ENCODE measurements at places on chromosomes 7 and 10.

GRCh38 chr7:144835155-144835611 is 670 bp downstream of the TPK1 start:
- DNase-seq, result peak; percentile 60

DNA sequence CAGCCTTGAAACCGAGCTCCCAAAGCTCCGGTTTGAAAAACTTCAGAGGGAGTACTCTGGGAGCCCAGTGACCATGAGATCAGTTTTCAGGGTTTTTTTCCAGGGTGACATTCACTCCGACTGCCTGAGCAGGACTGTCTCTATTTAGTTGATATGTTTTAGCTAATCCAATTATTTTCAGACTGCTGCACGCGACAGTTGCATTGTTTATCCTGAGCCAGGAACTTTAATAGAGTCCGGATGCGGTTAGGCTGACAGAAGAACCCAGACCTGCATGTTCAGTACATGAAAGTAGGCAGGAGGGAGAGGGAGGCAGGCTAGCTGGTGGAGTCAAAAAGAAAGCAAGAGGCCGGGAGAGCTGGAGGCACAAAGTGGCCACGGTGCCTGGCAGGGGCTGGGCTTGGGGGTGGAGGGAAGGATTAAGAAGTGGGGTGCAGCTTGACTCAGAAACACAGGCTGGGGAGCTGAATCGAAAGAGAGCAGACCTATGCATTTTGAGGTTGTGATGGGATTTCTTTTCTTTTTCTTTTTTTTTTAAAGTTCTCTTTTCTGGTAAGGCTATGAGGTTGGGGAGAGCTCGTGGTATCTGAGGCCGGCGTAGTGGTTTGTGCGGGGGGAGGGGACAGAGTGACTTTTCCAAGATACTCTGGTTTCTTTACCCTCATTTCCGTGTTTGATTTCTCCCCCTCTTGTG is 5.7 kb downstream of the GATA3 start:
- DNase-seq, result no peak

DNA sequence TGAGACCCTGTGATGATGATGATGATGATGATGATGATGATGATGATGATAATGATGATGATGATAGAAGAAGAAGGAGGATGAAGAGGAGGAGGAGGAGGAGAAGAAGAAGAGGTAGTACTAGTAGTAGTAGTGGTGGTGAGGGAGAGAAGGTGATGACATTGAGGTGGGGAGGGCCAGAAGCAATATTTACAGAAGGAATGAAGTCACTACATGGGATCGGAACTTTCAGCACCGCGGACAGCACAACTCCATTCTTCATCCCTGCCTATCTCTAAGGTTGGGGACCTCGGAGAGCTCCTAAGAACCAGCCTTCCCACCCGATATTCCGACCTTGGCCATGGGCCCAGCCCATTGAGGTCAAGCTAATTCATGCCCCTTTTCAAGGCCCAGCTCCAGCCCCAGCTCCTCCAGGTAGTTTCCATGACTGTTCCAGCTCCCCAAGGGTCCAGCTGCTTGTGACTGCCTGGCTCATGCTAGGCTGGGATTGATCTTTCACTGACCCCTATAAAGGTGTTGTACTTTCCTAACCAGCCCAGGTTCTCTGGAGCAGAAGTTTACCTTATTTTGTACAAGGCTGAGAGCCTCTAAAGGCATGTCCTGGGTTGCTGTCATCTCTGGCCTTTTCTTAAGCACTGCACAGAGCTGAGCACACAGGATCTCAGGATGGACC is 10.3 kb downstream of the CRHR2 start:
- peak; percentile 62 for DNase-seq

DNA sequence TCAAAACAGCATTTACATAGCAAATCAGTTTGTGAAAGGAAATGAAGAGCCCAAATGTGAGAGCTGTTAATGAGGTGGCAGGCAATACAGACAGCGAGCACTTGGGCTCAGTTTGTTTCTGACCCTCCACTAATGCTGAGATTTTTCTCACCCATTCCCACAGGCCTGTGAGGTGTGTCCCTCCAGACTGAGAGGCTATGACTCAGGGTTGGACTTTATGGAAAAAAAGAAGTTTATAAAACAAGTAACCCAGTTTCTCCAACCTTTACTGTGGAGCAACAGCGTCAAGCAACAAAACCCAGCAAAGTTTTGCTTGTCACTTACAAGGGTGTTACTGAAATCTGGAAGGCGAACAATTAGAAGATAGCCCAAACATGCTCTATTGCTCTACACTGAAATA is 4.9 kb upstream of the FEZF1 start:
- DNase-seq, result no peak

DNA sequence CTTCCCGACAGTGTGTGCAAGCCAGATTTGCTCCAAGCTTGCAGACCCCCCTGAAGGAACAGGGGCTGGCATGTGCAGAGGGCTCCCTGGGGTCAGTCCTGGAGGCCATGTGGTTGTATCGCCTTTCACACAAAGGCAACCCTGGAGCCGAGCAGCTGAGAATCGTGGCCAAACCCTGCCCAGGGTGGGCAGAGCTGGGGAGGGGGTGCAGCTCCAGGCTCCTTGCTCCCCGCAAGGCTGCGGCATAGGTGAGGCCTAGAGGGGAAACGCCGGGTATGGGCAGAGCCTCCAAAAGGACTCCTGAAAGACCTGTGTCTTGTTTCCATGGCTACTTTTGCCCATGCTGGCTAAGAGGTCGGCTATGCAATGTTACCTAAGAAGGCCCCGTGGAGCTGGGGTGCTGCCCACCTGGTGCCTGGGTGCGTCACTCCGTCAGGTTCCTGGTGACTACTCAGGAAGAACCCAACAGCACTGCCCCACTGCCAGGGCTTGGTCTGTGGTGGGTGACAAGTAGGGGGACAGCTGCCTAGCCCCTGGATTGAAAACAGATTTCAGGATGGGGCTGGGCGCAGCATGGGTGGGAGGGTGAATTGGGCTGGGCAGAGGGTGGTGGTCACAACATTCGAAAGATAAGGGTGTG is 171.0 kb upstream of the SHH start:
- no peak for DNase-seq

DNA sequence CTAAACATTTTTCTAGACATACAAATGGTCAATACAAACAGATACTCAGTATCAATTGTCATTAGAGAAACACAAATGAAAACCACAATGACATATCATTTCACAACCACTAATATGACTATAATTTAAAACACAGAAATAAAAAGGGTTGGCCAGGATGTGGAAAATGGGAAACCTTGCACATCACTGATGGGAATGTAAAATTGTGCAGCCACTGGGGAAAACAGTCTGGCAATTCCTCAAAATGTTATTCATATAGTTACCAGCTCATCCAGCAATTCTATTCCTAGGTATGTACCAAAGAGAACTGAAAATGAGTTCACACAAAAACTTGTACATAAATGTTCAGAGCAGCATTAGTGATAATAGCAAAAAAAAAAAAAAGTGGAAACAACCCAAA is 106.1 kb upstream of the LRRTM3 start:
- no peak for DNase-seq

DNA sequence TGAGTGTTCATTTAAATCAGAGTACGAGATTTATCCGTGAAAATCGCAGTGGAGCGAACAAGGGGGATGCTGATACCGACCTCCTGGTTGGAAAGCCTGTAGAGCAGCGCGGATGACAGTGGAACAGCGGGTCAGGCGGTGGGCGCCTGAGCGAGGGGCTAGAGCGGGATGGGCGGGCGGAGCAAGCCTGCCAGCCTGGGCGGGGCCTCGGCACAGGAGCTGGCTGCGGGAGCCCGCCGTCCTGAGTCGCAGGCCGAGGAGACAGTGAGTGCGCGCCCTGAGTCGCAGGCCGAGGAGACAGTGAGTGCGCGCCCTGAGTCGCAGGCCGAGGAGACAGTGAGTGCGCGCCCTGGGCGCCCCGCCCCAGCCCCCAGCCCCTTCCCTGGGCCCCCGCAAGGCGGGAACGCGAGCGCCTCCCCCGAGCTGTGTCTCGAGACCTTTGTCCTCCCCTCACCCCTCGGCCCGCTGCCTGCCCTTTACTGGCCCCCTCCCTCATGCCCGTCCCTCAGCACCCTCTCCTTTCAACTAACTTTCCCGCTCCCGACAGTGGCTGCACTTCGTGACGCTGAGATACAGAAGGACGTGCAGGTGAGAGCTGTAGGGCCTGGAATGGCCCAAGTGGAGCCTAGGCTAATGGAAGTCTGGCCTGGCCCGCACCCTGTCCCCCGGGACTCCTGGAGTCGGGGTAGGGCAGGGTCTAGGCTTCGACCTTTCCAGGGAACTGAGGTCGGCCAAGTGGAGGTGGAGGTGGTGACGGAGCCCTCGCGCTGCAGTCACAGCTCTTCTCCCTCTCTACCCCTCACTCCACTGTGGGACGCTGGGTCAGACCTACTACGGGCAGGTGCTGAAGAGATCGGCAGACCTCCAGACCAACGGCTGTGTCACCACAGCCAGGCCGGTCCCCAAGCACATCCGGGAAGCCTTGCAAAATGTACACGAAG is at the start of gene AS3MT:
AS3MT (plus strand) TSS at position 213 of the 941 bp plus-strand sequence; CDS start at position 336, 123 bp downstream.
- DNase-seq, result no peak

GRCh38 chr7:101567230-101567629 is 61.9 kb downstream of the MYL10 start:
- no peak for DNase-seq

DNA sequence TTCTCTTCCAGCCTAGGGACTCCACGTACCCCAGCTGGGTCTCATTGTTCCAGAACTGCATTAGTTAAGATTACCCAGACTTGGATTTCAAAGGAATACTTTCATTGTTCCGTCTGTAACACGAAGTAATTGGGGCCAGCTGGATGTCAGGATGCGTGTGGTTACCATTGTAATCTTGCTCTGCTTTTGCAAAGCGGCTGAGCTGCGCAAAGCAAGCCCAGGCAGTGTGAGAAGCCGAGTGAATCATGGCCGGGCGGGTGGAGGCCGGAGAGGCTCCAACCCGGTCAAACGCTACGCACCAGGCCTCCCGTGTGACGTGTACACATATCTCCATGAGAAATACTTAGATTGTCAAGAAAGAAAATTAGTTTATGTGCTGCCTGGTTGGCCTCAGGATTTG is 21.0 kb downstream of the LRRC17 start:
- no peak for DNase-seq

DNA sequence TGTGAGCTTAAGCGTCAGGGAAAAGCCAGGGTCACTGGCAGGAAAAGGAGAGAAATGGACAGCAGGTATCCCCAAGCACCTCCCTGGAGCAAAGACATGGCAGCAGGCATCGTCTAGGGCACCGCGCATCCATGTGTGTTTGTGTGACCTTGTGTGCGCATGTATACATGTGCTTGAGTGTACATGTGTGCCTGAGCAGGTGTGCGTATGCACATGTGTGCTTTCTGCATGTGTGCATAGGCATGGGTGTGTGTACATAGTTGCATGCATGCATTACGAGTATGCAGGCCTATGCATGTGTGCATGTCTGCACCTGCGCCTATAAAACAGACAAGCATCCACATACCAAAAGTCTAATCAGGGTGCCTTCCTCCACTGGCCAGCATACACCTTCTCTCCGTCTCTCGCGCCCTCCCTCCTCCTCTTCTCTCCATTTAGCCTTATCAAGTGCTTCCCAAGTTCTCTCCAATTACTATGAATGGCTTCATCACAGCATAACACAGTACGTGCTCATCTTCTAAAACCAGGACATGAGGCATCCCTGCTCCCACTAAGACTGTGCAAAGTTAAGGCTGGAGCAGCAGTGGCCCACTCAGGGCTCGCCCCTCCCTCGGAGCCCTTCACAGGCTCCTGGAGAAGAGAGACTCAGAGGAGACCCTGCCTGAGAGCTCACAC is 30.6 kb downstream of the RASGEF1A start:
- no peak for DNase-seq

- peak; percentile 74 for DNase-seq
These were observed 17.4 kb downstream of the PSPH start for GRCh38 chr7:56033671-56034432.

DNA sequence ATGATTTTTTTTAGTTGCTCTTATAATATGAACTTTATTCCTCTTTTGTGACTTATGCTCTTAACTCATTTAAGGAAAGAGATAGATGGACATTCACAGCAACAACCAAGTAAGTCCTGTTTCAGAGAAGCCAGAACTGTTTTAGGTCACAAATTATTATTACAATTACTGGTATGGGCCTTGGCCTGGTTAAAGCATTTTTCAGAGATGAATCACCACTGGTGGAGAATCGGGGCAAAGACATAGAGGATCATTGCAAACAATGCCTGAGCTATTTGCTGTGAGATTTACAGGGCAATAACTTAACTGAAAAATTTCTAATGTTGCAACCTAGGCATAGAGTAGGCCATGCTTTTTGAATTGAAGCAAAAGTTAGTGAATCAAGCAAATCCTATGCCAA is 138.0 kb upstream of the YAE1 start:
- DNase-seq, result no peak

DNA sequence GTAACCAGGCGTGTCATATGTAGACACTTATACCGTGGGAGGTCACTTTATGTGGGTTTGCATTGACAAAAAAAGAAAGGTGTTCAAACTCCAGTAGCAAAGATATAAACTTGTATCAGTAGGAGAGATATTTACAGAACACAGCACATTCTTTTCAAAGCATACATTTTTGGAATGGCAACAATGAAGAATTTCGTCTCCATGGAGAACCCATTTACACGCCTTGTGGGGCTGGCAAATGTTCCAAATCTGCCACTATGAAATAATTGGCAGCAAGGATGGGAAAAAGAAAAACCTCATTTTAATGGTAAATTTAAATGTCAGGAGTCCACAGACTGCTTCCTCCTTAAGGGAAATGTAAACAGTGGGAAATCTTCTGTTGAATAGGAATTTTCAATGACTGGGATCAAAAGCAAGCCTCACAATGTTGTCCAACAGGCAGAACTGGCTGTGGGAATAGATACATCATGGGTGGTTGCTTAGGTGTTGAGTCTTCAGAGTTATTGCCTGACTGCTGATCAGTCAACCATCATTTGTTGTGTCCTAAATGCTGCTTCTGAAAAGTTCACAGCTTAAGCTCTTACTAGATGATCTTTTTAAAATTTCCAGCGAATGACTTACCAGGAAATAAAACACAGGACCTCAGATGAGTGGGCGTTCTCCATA is 256.6 kb upstream of the SEMA3C start:
- no peak for DNase-seq

- no peak for DNase-seq
These were observed 198.6 kb downstream of the TMEM178B start for GRCh38 chr7:141272417-141272816.

DNA sequence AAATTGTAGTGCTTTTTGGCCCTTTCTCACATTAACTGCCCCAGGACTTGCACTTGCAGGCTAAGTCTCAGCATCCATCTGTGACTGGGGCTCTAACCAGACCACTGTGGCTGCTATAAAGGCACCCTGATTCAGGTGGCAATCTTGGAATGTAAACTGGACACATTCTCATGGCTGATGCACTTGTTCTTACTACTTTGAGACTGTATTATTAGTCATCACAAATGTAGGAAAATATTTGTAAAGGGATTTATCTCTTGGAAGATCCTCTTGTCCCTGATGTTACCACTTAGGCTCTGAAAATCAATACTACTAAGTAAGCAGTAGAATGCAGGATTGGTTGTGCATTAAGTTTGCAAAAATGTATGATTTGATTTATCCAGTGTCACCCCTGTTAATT is 25.0 kb downstream of the PDE1C start:
- no peak for DNase-seq

GRCh38 chr10:14648005-14648765 is 126.5 kb downstream of the FAM107B start:
- DNase-seq, result peak; percentile 17

Data from hematopoietic multipotent progenitor cell treated with erythropoietin and hydrocortisone succinate and interleukin-3 and kit ligand, for 8 days (in vitro differentiated cells).